ENCODE measurements at places on chromosomes 16 and 17.

DNA sequence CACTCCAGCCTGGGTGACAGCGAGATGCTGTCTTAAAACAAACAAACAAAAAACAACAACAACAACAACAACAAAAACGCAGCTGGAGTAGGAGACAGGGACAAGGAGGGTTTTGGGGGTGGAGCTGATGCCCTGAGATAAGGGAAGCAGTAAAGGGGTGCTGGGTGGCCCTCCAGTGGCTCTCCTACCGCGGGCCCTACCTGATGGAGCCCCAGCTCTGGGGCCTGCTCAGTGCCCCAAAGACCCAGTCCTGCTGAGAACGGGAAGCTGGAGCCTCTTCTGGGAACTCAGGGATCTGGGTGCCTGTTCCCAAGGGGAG lies 21.3 kb upstream of the NAGS start:
- no peak for DNase-seq

DNA sequence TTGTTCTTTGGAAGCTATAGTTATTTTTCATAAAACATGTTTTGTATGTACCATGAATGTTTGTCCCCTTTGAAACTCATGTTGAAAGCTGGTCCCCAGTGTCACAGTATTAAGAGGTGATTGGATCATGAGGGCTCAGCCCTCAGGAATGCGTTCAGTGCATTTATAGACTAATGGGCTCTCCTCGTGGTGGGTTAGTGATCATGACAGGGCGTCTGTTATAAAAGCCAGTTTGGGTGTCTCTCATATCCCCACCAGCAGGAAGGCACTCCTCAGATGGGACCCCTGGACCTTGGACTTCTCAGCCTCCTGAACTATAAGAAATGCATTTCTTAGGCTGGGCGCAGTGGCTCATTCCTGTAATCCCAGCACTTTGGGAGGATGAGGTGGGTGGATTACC lies 10.4 kb downstream of the BANP start:
- no peak for DNase-seq

- DNase-seq = no peak
Observed at GRCh38 chr17:80822700-80823410, 168.8 kb upstream of the CHMP6 start.

DNA sequence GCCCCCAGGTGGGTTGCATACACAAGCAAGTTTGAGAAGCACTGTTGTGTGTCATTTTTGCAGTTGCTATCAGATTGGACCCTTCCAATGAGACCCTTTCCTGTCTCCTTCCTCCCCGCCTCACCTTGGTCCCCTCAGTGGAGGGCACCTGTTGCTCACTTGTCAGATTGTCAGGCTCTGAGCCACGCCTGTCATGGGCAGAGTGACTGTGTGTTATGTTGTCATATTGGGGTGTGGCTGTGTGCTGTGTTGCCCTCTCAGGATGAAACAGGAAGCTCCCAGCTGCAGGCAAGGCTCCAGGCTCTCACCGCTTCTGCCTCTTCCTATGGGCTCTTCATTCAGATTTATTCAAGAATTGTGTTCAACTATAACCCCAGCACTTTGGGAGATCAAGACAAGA lies 302.9 kb downstream of the CPPED1 start:
- no peak for DNase-seq

DNA sequence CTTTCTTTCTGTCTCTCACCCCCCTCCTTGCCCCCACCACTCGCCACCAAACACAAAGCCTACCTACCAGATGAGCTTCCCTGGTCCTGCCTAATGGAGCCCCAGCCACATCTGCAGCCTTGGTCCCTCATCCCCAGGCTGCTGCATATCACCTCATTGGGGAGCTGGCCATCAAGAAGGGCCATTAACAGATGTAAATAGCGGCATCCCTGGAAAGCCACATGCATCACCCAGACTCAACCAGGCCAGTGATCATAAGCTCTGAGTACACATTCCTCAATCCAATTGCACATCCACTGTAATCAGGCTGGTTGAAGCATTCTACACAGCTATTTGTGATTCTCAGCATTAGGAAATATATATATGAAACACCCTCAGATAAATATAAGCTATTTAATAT lies 211.7 kb upstream of the C17orf78 start:
- no peak for DNase-seq

DNA sequence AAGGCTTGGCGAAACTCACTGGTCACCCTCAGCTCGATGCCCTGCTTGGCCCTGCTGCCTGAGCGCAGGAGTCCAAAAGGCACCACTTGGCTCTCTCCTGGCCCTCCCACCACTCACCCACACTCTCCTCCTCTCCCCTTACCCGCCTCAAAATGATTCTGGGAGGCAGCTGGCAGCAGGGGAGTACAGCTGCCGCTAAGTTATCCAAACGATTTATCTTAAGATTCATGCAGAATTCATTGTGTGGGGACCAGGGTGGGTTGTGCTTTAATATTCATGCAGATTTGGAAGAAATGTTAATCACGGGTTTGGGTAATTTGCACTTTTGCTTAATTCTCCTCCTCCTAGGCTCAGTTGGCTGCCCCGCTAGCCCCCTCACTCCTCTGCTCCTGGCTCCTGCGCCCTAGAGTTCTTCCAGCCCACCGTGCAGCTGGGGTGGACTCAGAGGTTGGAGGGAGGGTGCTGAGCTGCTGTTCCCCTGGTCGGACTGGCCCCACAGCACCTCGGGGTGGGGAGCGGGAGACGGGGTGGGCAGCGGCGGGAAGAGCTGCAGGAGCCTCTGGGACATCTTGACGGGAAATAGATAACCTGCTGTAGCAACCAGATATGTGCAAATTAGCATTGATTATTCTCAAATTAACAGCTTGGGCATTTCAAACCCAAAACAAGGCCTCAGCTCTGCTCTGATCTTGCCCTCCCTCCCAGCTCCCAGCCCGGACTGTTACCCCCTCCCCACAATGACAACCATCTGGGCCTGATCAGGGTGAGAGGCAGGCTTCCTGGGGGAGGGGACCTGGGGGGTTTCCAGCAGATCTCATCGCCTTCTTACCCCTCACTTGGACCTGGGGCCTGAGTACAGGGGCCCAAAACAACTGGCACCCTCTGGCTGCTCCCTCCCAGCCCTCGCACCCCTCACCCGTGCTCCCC lies 122.6 kb upstream of the RPL38 start:
- no peak for DNase-seq

GRCh38 chr16:27684047-27684446 lies 134.1 kb downstream of the KATNIP start:
- DNase-seq = no peak

- DNase-seq = no peak
Observed at GRCh38 chr17:37310940-37311339, 64.8 kb upstream of the C17orf78 start.

- peak; percentile 83 for DNase-seq
Observed at GRCh38 chr16:48117217-48118105, 38.3 kb downstream of the ABCC12 start.

DNA sequence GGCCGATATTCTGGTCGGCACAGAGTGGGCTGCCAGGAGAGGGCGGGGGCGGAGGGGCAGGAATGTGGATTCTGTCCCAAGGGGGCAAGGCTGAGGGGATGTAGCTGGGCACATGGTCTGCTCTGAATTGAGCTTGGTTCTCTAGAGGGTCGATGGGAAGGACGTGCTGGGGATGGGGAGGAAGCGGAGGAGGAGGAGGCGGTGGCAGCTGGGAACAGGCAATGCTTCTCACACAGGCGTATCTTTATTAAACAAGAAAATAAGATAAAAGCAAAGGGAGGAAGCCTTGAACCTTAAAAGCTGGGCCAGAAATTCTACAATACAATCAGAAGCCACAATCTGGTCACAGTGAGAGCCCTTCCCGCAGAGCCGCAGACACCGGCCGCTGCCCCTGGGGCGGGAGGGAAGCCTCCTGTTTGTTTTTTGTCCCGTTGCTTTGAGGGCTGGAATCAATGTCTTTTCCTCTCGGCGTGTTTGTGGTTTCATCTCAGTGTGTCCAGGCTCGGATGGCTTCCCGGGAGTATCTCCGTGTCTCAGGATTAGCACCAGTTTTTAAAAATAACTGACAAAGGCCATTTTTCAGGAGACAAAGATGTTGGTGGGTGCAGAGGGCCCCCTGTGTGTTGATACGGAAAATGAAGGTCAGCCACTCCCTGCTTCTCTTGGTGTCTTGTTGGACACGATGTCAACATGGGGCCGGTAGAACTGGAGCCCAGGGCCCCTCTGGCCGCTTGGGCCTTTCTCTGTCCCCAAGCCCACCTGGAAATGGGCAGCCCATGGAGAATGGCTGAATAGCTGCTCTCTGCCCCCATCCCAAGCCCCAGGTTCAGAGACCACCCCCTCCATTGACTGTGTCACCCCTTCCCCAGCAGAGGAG lies 12.3 kb upstream of the SLC7A5 start:
- no peak for DNase-seq

- no peak for DNase-seq
Observed at GRCh38 chr16:87002717-87003413, 314.3 kb downstream of the C16orf95 start.

Measured in common myeloid progenitor, CD34-positive (primary cell).